Panc1 (cell line): ENCODE measurements at places on chromosomes 11 and 22. TPM values are rescaled to one million over a fixed set of nuclear protein-coding genes. Genes with fewer than 3 reads are reported as not detected.

Gene KBTBD3
- 5.7 TPM for total RNA-seq

Gene APOL4
- total RNA-seq, result not detected

Gene IGLL5
- total RNA-seq, result not detected

Gene DNAJB7
- not detected for total RNA-seq

- H3K4me1 ChIP-seq, result no peaks in the 10 kb centered on the region
- H3K27ac ChIP-seq, result no peak overlapping the region
- no peak for DNase-seq
- peaks cover 36% of the 10 kb centered on the region for H3K27me3 ChIP-seq
Observed at GRCh38 chr11:126669416-126669815, 313.9 kb downstream of the ST3GAL4 start.

GRCh38 chr11:1699771-1700170 is 2.8 kb downstream of the KRTAP5-6 start:
- no peak overlapping the region for H3K4me3 ChIP-seq
- no peaks in the 10 kb centered on the region for H3K4me1 ChIP-seq
- no peaks in the 10 kb centered on the region for H3K36me3 ChIP-seq

- no peak overlapping the region for H3K4me3 ChIP-seq
- H3K27me3 ChIP-seq, result no peaks in the 10 kb centered on the region
- H3K36me3 ChIP-seq, result no peaks in the 10 kb centered on the region
- no peak overlapping the region for H3K27ac ChIP-seq
Observed at GRCh38 chr11:127679816-127680545, 679.4 kb upstream of the KIRREL3 start.

DNA sequence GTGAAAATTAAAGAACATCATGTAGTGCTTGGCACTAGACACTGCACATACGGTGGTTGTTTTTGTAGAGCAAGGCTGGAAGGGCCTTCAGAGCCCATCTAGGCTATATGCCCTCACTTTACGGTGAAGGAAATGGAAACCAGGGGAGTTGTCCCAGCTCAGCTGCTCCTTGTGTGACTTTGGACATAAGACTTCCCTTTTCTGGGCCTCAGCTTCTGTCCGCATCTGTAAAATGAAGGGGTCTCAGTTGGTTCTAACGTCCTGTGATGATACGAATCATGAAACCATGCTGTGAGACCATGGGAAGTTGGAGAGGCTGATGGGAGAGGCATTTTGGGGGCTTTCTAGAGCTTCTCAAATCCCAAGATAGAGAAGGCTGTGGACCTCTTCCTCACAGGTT is 4.7 kb downstream of the KCNE3 start:
- no peaks in the 10 kb centered on the region for H3K36me3 ChIP-seq
- no peak overlapping the region for H3K4me3 ChIP-seq
- no peaks in the 10 kb centered on the region for H3K4me1 ChIP-seq
- no peak for DNase-seq
